ENCODE measurements at places on chromosomes 11 and 22.
A peak's percentile ranks its signal among the peaks of the same experiment; 100 is the strongest.

GRCh38 chr11:129115652-129116586 lies 76.2 kb downstream of the ARHGAP32 start:
- DNase-seq = no peak

DNA sequence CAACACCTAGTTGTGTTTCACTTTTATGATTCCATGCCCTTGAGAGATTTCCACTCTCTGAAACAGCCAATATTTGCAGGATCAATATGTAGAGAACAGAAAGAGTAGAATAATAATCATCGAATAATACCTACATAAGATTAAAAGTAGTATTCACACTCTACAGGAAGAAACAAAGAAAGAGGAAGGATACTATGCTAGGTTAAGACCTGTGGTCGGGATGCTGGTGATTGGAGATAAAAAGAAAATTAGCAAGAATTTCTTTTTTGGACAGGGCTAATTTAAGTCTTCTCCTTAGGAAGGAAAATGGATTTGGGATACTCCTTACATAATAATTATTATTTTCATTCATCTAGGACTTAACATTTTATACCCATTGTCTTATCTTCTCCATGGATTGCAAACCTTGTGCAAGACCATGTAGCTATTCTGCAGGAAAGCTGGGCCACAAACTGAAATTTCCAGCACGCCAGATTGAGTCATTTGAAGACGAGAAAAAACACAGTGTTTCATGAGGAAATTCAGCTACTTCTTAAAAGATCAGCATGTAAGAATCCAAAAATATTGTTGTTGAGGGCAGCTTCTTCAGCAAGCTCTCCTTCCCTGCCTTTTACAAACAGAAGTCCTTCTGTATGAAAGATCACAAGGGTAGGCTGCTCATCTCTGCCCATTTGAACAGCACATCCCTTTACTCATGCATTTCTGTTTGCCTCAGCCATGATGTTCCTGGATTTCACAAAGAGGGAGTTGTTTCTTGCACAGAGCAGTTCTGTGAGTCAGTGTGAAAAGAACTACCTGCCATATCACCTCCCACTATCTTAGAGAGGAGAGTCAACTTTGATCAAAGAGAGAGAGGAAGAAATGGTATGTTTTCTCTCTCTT lies 90.7 kb downstream of the FAM76B start:
- DNase-seq = no peak

GRCh38 chr11:128931668-128932067 lies 11.0 kb downstream of the TP53AIP1 start:
- no peak for DNase-seq

- DNase-seq = no peak
Measured at GRCh38 chr11:77821349-77821851, 456 bp downstream of the AAMDC start.

DNA sequence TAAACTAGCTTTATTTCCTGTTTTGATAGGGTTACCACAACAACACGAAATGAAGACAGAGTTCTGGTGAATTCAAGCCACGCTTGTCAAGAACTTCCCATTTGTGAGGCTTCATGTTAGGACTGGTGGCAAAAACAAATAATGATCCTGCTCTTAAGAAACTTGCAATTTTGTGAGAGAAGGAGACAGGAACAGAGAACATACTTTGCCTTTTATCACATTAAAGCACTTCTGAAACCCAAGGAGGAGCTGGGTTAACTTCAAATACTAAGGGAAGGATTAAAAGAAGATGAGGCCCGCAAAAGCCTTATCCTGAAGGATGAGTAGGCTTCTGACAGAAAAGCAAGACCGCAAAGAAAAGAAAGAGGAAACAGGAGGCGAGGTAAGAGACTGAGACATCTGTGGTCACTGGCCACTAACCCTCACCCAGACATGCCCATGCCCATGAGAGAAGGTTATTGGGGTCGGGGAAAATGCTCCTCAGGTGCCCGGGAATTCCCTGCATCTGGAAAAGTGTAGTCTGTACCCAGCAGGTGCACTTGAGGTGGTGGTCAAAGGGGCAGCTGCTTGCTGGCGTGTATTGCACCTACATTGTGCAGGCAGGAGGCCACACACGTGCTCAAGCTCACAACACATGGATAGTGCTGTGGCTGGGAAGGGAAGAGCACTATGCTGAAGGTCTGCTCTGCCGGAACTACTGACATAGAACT lies 50.5 kb downstream of the MAPK1 start:
- DNase-seq = peak; percentile 87

GRCh38 chr11:46733234-46733633 lies 14.2 kb downstream of the F2 start:
- no peak for DNase-seq

GRCh38 chr11:45879803-45880686 lies 5.4 kb upstream of the MAPK8IP1 start:
- no peak for DNase-seq

DNA sequence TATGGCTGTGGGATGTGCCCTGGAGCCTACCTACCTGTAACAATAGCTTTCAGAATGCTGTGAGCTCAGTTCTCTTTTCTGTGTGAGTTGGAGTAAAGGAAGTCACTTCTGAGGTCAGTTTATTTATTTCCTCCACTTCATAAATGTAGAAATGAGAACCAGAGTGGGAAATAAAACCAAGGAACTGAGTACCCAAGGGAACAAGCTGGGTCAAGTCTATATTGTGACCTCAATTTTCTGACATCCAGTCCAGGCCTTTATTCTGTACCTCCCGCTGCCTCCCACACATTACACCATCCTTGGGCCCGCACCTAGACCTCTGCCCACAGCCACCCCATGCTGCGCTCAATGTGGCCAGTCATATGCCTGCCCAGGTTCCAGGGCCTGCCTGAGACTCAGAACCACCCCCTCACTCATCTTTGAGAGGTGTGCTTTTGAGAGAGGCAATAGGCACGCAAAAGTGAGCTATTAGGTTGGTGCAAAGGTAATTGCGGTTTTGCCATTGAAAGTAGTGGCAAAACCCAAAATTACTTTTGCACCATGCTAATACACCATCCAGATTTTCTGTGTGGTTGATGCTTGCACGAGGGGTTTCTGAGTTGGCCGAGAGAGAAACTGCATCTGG lies 9.8 kb downstream of the MS4A6E start:
- DNase-seq = no peak

GRCh38 chr11:82796998-82797961 lies 63.6 kb upstream of the FAM181B start:
- DNase-seq = no peak

- DNase-seq = peak; percentile 69
Measured at GRCh38 chr11:67482275-67482826, 475 bp upstream of the AIP start.

GRCh38 chr11:122319691-122320620 lies 203.9 kb upstream of the BLID start:
- no peak for DNase-seq

- DNase-seq = no peak
Measured at GRCh38 chr11:131688048-131688693, 317.8 kb downstream of the NTM start.

DNA sequence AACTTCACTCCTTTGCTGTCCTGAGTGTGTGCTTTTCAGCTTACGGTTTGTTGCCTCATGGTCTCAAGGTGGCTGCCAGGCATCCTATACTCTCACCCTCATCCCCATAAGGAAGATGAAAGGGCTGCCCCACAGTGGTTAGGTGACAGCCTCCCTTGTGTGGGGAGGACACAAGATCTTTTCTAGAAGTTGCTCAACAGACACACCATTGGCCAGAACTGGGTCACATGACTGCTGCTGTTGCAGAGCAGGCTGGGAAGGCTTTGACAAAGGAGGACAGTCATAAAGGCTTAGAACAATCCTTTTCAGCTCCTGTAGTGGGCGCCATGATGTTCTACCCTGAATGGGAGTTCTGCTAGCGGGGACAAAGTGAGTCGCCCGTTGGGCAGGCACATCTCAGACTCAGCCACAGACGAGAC lies 69.7 kb upstream of the RASD2 start:
- no peak for DNase-seq
